GM23248 (cell line): ENCODE measurements at places on chromosomes 1 and 21. TPM values are rescaled to one million over a fixed set of nuclear protein-coding genes. Genes with fewer than 3 reads are reported as not detected.

The S100A4 gene
- 236 and 249 TPM in 2 replicates for total RNA-seq

The DDAH1 gene
- total RNA-seq = 162 and 168 TPM in 2 replicates

The GSTM2 gene
- 19.7 and 27.7 TPM in 2 replicates for total RNA-seq

The H6PD gene
- total RNA-seq = 29.6 and 31.4 TPM in 2 replicates
